ENCODE measurements at places on chromosomes 16 and 17.

- DNase-seq: no peak
Observed at GRCh38 chr16:15954814-15955151, 5.4 kb downstream of the ABCC1 start.

GRCh38 chr17:44187131-44187899 is 543 bp downstream of the TMUB2 start:
- DNase-seq: no peak

DNA sequence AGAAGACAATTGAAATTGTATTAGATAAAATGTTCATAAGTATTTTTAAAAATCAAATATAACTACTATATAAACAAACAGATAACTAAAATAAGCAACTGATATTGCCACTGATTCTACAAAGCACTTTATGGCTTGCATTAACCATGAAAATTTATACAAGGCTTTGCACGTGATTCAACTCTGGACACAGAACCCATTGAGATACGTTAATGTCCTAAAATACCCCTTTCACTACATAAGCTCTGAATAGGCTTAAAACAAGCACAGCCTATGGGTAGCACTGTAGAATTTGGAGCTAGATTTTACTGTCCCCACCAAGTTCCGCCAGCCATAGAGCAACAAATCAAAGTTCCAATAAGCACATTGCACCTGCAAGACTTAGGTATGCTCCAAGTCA is 4.5 kb downstream of the ZNF652 start:
- no peak for DNase-seq

GRCh38 chr16:85751698-85752501 is 1.0 kb upstream of the C16orf74 start:
- no peak for DNase-seq

DNA sequence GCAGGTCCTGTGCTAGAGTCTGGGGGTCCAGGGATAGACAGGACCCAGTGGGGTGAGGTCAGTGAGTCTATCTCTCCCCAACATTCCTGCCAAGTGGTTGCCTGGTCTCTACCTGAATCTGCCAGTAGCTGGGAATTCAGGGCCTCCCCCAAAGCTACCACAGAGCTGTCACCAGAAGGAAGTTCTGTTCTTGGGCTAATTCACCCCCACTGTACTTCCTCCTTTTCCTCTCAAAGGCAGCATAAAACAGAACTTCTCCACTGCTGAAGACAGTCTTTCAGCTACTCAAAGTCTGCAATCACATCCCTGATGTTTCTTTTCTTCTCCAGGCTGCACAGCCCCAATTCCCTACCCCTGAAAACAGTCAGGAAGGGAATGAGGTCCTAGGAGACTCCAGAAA is 8.7 kb downstream of the CAMTA2 start:
- DNase-seq: no peak

DNA sequence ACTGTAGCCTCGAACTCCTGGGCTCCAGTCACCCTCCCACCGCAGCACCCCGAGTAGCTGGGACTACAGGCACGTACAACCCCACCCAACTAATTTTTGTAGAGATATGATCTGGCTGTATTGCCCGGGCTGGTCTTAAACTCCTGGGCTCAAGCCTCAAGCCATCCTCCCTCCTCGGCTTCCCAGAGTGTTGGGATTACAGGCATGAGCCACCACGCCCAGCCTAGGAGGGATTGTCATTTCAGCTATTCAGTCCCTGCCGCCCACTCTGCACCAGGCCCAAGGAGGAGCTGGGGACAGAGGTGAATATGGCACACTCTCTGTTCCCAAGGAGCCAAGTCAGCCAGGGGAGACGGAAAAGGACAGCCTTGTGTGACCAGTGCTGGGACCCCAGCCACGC is 256.2 kb downstream of the PARN start:
- no peak for DNase-seq

GRCh38 chr16:84267380-84267779 is 27.3 kb upstream of the WFDC1 start:
- no peak for DNase-seq

DNA sequence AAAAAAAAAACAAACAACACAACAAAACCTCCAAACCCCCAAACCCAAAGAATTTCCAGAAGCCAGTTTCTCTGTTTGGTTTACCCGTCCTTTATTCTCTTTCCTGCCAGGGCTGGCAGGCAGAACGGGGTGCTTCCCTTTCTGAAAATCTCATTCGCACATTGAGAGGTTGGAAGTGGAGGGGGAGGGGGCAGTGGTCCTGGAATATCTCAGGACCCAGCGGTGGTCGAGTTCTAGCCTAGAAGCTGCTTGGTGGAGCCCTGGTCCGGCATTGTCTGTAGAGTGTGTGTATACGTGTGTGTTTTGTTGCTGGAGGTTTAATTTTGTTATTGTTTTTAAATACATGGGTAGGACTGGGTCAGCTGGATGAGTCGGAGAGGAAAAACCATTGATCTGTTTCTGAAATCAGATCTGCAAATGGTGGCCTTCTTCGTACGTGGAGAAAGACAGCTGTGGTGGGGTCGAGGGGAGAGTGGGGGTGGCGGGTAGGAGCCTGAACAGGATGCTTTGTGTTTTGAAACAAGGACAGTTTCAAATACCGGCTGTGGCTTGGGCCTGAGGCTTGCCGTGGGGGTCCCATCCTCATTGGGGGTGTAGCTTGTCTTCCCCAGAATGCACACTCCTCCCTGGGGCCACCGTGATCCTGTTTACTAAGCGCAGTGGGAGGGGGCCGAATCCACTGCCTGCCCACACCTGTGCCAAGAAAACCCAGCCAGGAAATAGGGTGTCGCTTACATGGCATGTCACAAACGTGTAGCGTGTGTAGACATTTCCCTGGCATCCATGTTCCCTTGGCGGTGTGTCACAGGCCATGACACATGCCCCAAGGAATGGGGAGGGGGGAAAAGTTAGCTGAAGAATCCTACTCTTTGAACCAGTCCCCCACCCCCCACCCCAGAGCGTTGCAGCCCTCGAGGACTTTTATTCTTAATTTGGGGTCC is 1.6 kb downstream of the CMIP start:
- DNase-seq: peak; percentile 27

DNA sequence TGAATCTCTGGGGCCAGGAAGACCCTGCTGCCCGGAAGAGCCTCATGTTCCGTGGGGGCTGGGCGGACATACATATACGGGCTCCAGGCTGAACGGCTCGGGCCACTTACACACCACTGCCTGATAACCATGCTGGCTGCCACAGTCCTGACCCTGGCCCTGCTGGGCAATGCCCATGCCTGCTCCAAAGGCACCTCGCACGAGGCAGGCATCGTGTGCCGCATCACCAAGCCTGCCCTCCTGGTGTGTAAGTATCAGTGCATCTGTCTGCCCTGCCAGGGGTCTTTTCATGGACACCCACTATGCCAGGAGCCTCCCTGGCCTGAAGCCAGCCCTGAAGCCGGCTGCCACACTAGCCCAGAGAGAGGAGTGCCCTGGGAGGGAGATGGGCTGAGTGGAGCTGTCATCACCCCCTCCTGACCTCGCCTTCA is at the start of gene CETP:
TSS of gene CETP (plus strand) at position 100 of the 431 bp plus-strand sequence. CDS start at position 130, 30 bp downstream.
- DNase-seq: no peak

DNA sequence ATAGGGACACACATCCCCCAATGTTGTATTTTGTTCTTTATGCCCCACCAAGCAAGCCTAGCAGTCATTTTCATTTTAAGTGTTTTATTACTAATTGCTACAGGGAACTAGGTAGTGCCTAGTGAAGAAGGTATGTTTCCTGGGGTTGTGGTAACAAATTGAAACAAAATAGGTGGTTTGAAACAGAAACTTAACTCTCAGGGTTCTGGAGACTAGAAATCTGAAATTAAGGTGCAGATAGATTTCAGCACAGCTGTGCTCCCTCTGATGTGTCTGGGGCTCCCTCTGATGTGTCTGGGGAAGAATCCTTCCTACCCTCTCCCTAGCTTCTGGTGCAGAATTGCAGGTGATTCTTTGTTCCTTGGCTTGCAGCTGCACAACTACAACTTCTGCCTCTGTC is 390.1 kb downstream of the ZFHX3 start:
- no peak for DNase-seq

DNA sequence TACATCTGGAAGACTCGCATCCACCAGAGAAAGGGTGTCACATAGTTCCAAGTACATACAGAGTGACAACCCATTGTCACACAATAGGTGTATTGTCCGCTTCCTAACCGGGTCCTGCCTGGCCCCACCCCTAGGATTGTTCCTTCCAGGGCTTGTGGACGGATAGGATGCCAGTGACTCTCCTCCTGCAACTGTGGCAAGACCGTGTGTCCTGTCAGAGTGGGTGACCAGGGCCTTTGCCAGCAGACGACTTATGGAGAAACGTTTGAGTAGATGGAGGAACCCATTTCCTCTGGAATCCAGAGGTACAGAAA is 258.4 kb downstream of the CPPED1 start:
- DNase-seq: no peak

DNA sequence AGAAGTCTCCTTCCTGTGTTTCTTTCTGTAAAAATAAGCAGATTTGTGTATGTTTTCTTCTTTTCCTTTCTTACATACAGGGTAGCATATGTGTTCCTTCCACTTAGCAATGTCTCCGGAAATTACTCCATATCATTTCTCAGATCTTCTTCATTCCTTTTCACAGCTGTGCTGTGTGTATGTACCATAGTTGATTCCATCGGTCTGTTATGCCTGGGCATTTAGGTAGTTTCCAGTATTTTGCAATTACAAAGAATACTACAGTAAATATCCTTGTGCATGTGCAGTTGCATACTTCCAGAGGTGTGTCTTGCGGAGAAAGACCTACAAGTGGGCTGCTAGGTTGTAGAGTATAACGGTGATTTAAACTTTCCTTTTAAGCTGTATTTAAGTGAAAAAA is 69.8 kb downstream of the CLEC16A start:
- no peak for DNase-seq

- no peak for DNase-seq
Observed at GRCh38 chr17:79645022-79645776, 34.3 kb upstream of the RBFOX3 start.
